ENCODE measurements at places on chromosomes 4 and X. TPM values are rescaled to one million over a fixed set of nuclear protein-coding genes. Genes with fewer than 3 reads are reported as not detected.

GRCh38 chrX:21661316-21661715 is 3.2 kb upstream of the KLHL34 start:
- no peak for DNase-seq
- no peak overlapping the region for H3K27ac ChIP-seq
- H3K4me3 ChIP-seq = no peak overlapping the region

DNA sequence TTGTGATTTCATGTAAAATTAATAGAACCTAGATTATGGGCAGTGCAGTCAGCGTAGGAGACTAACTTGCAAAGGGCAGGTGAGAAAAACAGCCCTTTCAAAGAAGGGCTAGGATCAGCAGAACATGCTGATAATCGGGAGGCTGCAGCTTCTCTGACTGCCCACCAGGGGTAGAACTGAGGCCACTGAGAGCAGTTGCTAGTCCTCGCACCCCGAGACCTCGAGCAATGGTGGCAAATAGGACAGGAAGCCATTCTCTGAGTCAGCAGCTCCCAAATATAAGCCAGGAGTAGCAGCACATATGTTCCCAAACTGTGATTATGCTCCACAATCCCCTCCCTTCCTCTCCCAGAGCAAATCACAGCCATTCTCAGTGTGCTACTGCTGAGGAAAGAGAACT is 186.5 kb downstream of the MSL3 start:
- no peaks in the 10 kb centered on the region for H3K27me3 ChIP-seq
- H3K4me3 ChIP-seq = no peak overlapping the region
- no peaks in the 10 kb centered on the region for H3K4me1 ChIP-seq

GRCh38 chr4:54027311-54027710 is 37.1 kb downstream of the CHIC2 start:
- no peaks in the 10 kb centered on the region for H3K36me3 ChIP-seq
- H3K4me3 ChIP-seq = no peak overlapping the region
- no peak for DNase-seq
- H3K4me1 ChIP-seq = peaks cover 11% of the 10 kb centered on the region
- H3K27me3 ChIP-seq = no peaks in the 10 kb centered on the region

GRCh38 chr4:114595207-114595606 is 3.4 kb upstream of the UGT8 start:
- peaks cover 4% of the 10 kb centered on the region for H3K27me3 ChIP-seq
- H3K4me1 ChIP-seq = peaks cover 8% of the 10 kb centered on the region
- no peak overlapping the region for H3K27ac ChIP-seq
- no peaks in the 10 kb centered on the region for H3K36me3 ChIP-seq
- DNase-seq = no peak

- H3K27ac ChIP-seq = no peak overlapping the region
- H3K4me3 ChIP-seq = no peak overlapping the region
- peaks cover 13% of the 10 kb centered on the region for H3K4me1 ChIP-seq
- no peaks in the 10 kb centered on the region for H3K36me3 ChIP-seq
- peak; percentile 44 for DNase-seq
- H3K27me3 ChIP-seq = no peaks in the 10 kb centered on the region
These were observed 58.6 kb upstream of the MCF2 start for GRCh38 chrX:139766545-139766983.

GRCh38 chr4:140675599-140676231 is 80.5 kb downstream of the TBC1D9 start:
- H3K27ac ChIP-seq = no peak overlapping the region
- H3K36me3 ChIP-seq = no peaks in the 10 kb centered on the region
- H3K27me3 ChIP-seq = no peaks in the 10 kb centered on the region
- DNase-seq = no peak

DNA sequence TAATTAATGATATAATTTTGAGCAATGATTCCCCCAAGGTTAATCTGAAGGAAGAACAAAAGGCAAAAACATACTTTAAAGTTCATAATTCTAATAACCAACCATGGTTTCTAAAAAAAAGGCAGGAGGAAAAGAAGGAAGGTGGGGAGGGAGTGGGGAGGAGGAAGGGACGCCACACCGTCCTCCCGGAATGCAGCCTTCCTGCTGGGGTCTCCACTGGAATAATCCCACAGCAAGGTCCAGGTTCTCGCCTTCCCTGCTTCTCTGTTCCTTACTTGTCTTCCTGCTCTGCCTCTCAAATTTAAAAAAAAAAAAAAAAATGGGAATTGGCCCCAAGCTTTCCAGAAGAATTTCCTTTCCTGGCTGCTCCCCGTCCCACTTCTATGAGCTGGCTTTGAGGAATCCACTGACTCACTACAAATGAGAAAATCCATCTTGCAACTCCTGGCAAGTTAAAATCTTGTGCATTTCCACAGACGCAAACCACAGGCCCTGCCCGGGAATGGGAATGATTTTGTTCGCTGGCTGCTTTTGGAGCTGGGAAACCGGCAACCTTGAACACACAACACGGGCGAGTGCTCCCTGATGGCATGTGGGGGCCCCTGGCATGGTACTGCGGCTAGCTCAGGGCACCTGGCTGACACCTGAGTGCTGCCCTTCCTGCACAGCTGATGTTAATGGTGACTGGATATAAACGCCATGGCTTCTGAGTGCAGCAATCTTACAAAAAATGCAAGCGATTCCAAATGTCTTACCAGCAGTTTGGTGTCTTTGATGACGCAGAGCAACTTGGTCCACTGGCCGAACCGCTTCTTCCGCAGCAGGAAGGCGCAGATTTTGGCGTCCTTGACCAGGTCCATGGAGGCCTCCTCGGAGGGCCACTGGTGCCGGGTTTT is 97.0 kb downstream of the AFAP1 start:
- no peak overlapping the region for H3K27ac ChIP-seq
- H3K27me3 ChIP-seq = no peaks in the 10 kb centered on the region
- DNase-seq = no peak
- H3K4me3 ChIP-seq = no peak overlapping the region

GRCh38 chrX:110569506-110569905 is 210.9 kb downstream of the RTL9 start:
- no peaks in the 10 kb centered on the region for H3K36me3 ChIP-seq
- H3K27ac ChIP-seq = no peak overlapping the region
- no peaks in the 10 kb centered on the region for H3K4me1 ChIP-seq
- H3K27me3 ChIP-seq = no peaks in the 10 kb centered on the region
- H3K4me3 ChIP-seq = no peak overlapping the region

- DNase-seq = no peak
- H3K4me1 ChIP-seq = no peaks in the 10 kb centered on the region
- H3K27me3 ChIP-seq = no peaks in the 10 kb centered on the region
- no peaks in the 10 kb centered on the region for H3K36me3 ChIP-seq
- no peak overlapping the region for H3K4me3 ChIP-seq
- H3K27ac ChIP-seq = no peak overlapping the region
These were observed 172.8 kb downstream of the FBXW7 start for GRCh38 chr4:152363086-152363485.

- no peak for DNase-seq
- H3K4me3 ChIP-seq = no peak overlapping the region
- no peaks in the 10 kb centered on the region for H3K36me3 ChIP-seq
- H3K27me3 ChIP-seq = no peaks in the 10 kb centered on the region
- no peaks in the 10 kb centered on the region for H3K4me1 ChIP-seq
These were observed 417.3 kb upstream of the HTR2C start for GRCh38 chrX:114166601-114167000.

GRCh38 chr4:3572363-3572762 is 40.1 kb upstream of the LRPAP1 start:
- H3K4me3 ChIP-seq = no peak overlapping the region
- no peaks in the 10 kb centered on the region for H3K27me3 ChIP-seq
- no peaks in the 10 kb centered on the region for H3K4me1 ChIP-seq
- H3K36me3 ChIP-seq = no peaks in the 10 kb centered on the region
- H3K27ac ChIP-seq = no peak overlapping the region

DNA sequence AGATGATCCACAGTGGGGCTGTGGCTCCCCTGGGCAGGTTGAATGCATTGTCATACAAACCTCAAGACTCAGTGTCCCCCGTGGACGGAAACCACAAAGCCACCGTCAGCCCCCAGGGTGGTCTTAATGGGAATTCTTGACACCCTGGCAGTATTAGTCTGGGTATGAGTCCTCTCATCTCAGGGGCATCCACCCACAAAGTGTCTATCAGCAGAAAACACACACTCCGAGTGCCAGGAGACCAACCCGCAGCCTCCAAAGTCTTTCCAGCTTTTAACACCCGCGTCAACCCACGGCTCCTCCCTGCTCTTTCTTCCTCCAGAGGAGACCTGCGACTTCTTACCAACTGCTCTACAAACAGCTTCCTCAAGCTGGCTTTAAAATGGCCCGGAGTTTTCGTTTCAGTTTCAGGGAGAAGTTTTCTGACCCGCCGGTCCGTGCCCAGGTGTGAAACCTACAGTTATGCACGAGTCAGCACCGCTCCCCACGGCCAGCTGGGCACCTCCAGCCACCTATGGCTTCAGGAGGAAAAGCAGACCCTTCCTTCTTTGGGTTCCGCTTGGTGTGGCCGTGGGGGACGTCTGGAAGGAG is 14.4 kb upstream of the ASMTL start:
- H3K27ac ChIP-seq = peak overlapping the region; percentile 81
- peaks cover 95% of the 10 kb centered on the region for H3K4me1 ChIP-seq
- H3K4me3 ChIP-seq = no peak overlapping the region

DNA sequence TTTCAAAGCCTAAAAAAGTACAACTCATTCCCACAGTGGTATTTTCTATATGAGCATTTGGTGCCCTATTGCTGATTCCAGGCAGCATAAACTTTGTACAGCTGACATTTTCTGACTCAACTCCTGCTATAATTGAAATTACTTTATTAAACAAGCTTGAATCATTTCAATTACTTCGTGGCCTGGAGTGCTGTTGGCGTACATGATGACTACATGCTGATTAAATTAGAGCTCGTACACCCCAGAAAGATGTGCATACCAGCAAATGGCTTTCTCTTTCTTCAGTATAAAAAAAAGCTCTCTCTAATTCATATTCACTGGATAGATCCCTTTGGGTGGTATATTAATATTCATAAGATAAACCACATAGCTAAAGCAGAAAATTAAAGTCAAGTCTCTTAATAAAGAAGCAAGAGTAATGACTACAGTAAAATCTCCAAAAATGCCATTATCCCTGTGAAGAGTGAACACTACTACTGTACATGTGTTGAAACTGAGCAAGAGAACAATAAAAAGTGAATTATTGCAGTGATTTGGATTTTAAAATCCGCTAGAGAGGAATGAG is 245.0 kb upstream of the IGFBP7 start:
- H3K4me1 ChIP-seq = no peaks in the 10 kb centered on the region
- H3K27ac ChIP-seq = no peak overlapping the region
- H3K27me3 ChIP-seq = no peaks in the 10 kb centered on the region
- no peak overlapping the region for H3K4me3 ChIP-seq
- H3K36me3 ChIP-seq = no peaks in the 10 kb centered on the region
- DNase-seq = no peak

DNA sequence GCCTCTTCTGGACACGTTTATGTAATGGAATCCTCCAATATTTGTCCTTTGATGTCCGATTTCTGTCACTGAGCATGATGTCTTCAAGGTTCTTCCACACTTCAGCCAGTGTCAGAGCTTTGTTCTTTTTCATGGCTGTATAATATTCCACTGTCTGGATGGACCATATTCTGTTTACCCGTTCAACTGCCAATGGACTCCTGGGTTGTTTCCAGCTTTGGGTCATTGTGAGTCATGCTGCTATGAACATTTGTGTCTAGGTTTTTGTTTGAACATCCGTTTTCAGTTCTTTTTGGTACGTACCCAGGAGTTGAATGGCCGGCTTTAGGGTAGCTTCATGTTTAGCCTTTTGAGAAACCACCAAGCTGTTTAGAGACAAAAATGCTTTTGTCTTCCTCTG is 93.2 kb downstream of the SHOX start:
- H3K27ac ChIP-seq = no peak overlapping the region
- H3K36me3 ChIP-seq = no peaks in the 10 kb centered on the region
- H3K4me1 ChIP-seq = no peaks in the 10 kb centered on the region
- no peaks in the 10 kb centered on the region for H3K27me3 ChIP-seq
- H3K4me3 ChIP-seq = no peak overlapping the region
- DNase-seq = peak; percentile 21

- DNase-seq = no peak
- H3K27ac ChIP-seq = no peak overlapping the region
- no peaks in the 10 kb centered on the region for H3K4me1 ChIP-seq
- H3K4me3 ChIP-seq = no peak overlapping the region
- H3K36me3 ChIP-seq = no peaks in the 10 kb centered on the region
- H3K27me3 ChIP-seq = no peaks in the 10 kb centered on the region
These were observed 143.6 kb downstream of the GRID2 start for GRCh38 chr4:92447255-92447905.

GRCh38 chr4:123554801-123555232 is 158.2 kb downstream of the SPRY1 start:
- H3K4me1 ChIP-seq = no peaks in the 10 kb centered on the region
- DNase-seq = no peak
- no peak overlapping the region for H3K27ac ChIP-seq
- no peaks in the 10 kb centered on the region for H3K36me3 ChIP-seq
- H3K27me3 ChIP-seq = no peaks in the 10 kb centered on the region

GRCh38 chr4:118085700-118086099 is 51.4 kb downstream of the NDST3 start:
- H3K4me3 ChIP-seq = no peak overlapping the region
- H3K36me3 ChIP-seq = no peaks in the 10 kb centered on the region
- no peak overlapping the region for H3K27ac ChIP-seq
- H3K4me1 ChIP-seq = no peaks in the 10 kb centered on the region
- no peak for DNase-seq
- H3K27me3 ChIP-seq = no peaks in the 10 kb centered on the region

GRCh38 chr4:145199051-145199716 is 18.8 kb upstream of the OTUD4 start:
- no peaks in the 10 kb centered on the region for H3K36me3 ChIP-seq
- peaks cover 4% of the 10 kb centered on the region for H3K27me3 ChIP-seq
- H3K27ac ChIP-seq = no peak overlapping the region
- H3K4me3 ChIP-seq = no peak overlapping the region
- DNase-seq = no peak

DNA sequence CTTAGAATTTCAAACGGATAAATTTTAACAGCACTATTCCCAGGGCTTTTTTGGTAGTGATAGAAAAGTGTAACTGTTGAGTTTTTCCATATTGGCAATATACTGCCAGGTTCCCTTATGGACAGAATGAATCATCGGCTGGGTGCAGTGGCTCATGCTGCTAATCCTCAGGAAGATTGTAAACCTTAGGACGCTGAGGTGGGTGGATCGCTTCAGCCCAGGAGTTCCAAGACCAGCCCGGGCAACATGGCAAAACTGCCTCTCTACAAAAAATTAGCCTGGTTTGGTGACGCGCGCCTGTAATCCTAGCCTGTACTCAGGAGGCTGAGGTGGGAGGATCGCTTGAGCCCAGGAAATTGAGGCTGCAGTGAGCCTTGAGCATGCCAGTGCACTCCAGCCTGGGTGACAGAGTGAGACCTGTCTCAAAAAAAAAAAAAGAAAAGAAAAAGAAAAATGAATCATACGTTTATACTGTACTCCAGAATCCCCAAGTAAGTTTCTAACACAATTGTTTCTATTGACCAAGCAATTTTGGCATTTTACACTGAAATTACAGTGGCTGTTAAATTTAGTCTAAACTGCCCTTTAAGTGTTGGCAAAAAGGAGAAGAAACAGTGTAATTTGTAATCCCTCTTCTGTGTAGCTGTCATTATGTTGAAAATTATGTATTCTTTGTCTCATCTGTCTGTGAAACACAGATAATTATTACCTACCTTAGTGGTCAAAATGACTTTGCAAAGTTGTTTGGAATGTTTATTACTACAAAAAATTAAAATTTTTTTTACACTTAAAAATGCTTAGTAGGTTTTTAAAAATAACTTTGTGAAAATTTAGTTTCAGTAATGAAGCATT is 1.8 kb downstream of the SLC30A9 start:
- peaks cover 32% of the 10 kb centered on the region for H3K4me1 ChIP-seq
- no peak for DNase-seq
- H3K27me3 ChIP-seq = no peaks in the 10 kb centered on the region
- no peak overlapping the region for H3K4me3 ChIP-seq
- no peak overlapping the region for H3K27ac ChIP-seq
- H3K36me3 ChIP-seq = no peaks in the 10 kb centered on the region

The GPR119 gene
- not detected for total RNA-seq

The TASL gene
- total RNA-seq = 3.0 TPM

The CLCN4 gene
- 0.28 TPM for total RNA-seq

The RRH gene
- total RNA-seq = not detected
